Stimulated activated CD4-positive, alpha-beta T cell treated with anti-CD3 and anti-CD28 coated beads, Interleukin-12 subunit alpha, Interleukin-12 subunit beta, amount 100 ng/mL, for 4 hours (primary cell): ENCODE measurements at places on chromosomes 5 and 9.

GRCh38 chr5:6551287-6551954 lies 81.4 kb downstream of the NSUN2 start:
- no peak for DNase-seq

DNA sequence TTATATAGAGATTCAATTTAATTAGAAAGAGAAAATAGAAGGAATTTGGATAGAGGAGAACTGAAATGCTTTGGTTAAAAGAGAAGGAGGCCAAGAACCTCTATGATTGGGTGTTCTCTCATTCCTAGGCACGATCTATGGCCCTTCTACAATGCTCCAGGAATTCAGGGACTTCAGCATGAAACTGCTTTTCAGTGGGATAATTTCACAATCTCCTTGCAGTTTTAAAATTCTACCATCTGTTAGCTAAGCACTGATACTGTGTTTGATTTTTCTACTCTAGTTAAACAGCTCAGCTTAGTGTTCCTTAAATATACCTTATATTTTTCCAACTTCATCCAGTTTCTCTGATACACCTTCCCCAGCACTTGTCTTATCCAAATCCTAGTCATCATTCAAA lies 141.9 kb downstream of the SSBP2 start:
- DNase-seq, result no peak

DNA sequence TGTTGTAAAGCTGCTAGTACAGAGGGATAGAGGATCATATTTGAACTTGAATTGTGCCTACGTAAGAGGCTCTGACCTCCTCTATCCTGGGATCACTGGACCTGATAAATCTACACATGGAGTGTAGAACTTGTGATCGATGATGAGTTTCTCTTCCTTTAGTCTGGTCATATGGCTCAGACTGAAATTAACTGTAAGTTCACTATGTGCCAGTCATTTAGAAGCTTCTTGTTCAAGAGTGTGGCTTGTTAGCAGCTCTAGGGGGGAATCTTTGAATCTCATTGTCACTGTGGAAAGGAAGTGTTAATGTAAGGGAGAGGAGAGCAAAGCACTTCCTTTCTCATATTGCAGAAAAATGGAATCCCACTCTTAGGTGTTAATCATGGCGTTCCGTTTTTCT lies 12.1 kb downstream of the ZBTB34 start:
- no peak for DNase-seq

DNA sequence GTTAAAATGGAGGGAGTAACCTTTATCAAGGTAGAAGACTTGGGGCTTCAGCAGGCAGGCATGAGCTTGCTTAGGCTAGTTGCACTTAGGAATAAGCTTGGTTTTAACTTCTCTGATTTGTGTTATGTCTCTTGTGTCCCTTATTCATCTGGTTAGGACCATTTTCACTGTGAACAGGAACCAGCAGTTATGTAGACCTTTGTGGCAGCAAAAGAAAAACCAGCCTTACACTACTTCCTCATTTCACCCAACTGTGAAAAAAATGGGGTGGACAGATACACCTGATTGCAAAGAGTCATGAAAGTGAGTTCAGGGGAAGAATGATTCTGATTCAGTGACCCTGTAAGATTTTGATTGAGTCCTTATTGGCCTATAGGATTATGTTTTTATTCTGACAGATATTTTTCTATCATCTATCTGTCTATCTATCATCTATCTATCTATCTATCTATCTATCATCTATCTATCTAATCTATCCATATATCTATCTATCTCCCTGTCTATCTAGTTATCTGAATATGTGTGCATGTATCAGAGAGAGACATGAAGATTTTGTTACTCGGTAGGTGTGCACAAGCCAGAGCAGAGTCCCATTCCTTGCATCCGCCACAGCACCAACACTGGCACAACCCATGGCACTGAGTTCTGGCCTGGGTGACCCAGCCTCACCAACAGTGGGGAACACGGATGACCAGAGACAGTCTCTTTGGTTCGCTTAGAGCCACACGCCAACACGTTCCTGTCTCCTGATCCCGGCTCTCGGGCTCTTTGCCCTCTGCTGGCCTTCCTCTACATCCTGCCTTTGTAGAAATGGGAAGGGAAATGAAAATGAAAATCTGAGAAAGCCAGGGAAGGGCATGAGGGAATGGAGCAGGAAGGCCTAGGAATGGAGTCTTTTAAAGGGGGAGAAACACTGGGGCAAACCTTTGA lies 1.3 kb upstream of the ZNF366 start:
- no peak for DNase-seq

GRCh38 chr5:179863449-179864085 lies 5.0 kb upstream of the MRNIP start:
- DNase-seq, result no peak
